ENCODE measurements at places on chromosomes 1 and 21.

- no peak for DNase-seq
These were observed 109.9 kb downstream of the KIAA0319L start for GRCh38 chr1:35447278-35447677.

DNA sequence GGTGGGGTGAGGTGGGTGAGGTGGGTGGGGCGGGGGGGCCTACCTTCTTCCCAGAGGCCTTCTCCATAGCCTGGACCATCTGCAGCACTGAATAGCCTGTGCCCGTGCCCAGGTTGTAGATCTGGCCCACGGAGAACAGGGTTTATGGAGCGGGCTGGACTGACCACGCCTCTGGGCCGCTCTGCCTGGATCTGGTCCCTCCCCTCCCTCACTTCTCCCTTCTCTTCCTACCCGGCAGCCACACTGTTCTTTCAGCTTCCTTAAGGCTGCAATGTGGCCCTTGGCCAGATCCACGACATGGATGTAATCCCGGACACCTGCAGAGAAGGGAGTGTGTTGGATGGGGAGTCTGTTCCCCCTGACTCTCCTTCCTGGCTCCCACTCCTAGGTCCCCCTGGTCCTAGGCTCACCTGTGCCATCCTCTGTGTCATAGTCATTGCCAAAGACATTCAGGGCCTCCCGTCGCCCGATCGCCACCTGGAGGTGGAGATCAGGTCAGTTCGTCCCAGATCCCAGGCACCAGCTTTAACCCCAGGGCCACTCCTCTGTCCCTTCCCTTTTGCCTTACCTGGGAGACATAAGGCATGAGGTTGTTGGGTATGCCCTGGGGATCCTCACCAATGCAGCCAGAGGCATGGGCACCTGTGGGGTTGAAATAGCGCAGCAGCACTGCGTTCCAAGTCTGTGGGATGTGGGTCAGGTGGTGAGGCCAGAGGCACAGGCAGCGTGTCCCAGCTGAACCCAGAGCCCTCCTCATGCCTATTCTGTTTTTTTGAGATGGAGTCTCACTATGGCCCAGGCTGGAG lies 3.9 kb downstream of the GALE start:
- no peak for DNase-seq

DNA sequence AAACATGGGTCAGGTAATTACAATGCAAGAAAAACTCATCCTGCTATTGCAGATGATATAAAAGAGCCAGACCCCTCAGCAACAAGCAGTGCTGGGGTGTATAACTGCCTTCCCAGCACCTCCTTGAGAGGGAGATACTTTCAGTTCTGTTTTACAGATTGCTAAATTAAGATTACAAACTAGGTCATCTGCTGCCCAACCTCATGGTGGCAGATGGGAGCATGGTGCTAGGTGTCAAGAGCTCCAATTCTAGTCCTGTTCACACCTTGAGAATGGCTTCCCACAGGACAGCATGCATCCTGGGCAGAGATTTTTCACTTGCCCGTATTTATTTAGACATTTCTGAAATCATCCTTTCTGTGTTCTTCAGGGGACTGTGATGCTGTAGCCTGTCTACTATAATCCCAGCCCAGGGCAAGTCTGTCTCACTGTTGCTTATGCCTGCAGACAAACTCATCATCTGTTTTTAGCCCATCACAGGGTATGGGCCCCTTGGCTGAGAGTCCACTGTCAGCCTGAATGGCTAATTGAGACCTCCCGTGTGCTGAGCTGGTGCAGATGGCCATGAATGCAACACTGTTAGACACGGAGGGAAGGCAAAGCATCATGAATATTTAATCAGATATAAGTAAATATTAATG lies 40.2 kb upstream of the PBX1 start:
- DNase-seq, result peak; percentile 2

DNA sequence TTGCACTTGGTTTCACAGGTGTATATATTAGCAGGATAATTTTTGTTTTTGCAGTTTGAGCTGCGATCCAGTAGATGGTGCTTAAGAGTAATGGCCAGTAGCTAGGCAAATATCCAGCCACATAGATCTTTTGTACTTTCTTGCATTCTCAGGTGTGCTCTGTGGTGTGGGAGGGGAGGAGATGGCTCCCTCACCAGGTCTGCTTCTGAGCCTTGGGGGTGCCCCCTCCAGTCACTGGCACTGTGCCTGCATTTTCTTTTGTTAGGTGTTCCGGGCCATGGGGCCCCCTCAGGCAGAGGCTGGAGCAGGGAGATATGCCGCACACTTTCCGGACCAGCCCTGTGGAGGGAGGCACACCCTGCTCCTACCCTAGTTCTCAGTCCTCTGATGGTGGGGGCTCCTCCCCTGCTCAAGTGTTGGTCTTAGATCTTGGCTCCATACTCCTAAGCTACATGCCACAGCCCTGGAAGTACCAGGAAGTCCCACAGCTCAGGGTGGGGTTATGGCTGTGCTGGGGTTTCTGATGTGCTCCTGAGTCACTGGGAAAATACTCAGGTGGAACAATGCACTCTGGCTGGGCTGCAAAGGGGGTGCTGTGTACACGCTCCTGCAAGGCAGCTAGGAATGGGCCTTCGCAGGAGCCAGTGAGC lies 197.6 kb upstream of the DMRTA2 start:
- no peak for DNase-seq

GRCh38 chr1:27473755-27474154 lies 16.2 kb downstream of the WASF2 start:
- DNase-seq, result no peak

DNA sequence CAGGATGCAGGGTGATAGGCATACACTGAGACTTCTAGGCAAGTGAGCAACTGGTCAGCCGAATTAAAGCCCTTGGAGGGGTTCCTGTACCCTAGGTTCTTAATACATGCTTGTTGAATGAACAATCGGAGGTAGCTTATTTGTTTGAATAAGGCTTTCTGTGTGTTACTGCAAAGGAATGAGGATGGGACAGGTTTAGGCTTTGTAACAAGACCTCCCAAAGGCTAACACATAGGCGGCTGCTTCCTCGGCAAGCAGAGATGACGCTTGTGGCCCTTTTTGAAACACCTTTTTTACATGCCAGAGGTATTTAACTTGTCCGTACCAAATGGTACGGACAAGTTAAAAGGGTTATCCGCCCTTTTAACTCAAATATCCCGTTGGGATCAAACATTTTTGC lies 511.6 kb downstream of the KIF26B start:
- DNase-seq, result no peak

GRCh38 chr21:37337831-37338230 lies 28.7 kb upstream of the DYRK1A start:
- DNase-seq, result no peak

DNA sequence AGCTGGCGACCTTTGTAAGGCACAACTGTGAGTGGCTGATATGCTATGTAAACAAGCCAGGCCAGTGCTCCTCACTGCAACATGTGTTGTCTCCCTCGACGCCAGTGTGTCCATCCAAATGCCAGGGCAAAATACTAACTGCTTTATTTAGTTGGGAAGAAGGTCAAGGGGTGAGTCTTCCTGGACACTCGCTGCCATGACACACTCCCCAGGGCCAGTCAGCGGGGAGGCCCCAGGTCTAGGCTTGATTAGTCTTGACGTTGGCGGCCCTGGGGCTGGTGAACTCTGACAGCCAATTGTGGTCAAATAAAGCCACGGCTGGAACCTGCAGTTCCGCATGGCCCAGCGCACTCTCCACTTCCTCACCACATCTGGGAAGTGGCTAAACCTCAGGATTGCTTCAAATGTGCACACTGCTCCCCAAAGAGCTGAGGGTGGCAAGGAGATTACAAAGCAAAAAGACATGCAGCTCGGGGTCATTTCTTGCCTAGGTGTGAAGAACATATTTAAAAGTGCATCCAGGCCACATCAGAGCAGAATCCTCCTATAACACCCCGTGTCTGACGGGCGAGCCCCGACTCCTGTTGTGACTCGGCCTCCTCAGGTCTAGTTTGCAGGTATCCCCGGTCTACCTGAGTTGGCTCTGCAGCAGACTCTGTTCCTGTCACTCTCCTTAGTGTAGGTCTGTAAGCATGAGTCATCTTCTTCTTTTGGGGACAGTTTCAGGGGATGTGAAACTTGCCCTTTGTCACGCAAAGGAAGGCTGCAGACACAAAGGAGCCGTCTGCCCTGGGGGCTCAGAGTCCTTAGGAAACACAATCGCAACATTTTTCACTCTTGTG lies 183.5 kb downstream of the RUNX1 start:
- DNase-seq, result no peak

DNA sequence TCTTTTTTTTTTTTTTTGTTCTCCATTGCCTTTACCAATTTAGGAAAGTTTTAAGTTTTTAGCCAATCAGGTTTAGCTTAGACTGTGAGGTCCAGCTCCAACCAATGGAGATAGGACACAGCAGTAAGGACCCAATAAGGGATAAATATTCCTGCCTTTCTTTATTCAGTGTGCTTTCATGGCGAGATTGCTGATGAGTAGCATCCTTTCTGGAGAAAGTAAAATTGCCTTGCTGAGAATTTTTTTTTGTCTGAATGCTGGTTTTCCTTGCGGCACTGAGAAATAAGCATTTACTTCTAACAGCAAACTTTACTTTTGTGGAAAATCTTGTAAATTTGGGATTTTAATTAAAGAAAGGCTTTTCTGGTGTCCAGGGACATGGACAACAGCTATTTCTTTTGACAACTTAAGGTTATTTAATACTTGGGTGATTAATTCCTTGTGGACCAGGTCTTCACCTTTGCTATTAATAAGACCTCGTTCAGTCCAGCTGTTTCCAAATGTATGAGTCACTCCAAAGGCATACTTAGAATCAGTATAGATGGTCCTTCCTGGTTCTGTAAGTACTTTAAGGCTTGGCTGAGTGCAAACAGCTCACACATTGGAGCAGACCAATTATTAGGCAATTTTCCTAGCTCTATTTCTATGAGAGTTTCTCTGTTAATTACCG lies 54.1 kb downstream of the SERINC2 start:
- no peak for DNase-seq

- DNase-seq, result no peak
These were observed 16.2 kb downstream of the WNT2B start for GRCh38 chr1:112524986-112525385.

DNA sequence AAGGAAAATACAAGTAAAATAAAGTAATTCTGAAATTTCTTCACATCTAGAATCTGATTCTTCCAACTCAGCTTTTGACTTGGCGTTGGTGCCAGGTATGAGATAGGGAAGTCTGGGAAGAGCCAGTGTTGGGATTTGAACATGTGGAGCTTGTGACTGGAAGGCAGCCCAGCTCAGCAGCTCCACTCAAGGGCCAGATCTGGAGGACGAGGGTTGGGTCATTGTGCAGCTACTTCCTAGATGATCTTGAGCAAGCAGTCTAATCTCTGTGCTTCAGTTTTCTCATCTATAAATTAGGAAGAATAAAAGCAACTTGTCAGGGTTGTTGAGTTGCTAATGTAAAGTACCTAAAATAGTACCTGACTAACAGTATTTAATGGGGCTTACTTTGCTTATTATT lies 5.0 kb downstream of the ADARB1 start:
- DNase-seq, result no peak

DNA sequence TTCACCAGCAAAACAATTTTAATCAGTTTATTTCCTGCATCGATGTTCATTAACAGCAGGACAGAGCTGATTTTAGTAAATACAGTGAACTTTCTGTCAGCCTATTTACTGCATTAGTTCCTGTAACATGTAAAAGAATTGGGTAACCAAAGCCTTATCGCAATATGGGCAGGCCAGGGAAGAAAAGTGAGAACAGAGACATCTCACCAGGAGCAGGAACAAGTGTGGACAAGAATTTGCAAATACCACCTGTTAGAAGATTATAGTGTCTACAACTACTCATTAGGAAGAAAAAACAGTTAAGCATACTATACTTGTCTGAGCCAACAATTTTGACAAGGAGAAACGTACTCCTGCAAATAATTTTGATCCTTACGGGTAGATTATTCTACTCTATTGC lies 1293.9 kb downstream of the PLA2G4A start:
- no peak for DNase-seq

GRCh38 chr21:33608559-33608958 lies 20.1 kb upstream of the DONSON start:
- no peak for DNase-seq

- DNase-seq, result no peak
These were observed 36.7 kb downstream of the CHD5 start for GRCh38 chr1:6143395-6143794.

DNA sequence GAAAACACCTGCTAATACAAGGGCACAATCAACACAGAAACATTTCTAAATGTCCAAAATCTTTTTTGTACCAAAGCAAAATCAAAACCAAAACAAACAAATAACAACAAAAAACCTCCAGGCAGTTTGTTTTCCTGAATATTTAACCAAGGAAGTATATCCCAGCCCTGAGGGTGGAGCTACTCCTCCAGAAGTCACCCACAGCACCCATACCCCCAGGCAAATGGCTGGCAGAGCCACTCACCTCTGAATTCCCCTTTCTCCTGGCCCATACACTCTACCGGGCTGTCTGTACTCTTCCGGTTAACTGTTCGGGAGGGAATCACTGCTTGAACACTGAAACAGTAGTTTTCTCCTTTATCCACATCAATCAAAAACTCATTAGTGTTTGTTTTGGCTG lies 9.5 kb downstream of the F3 start:
- no peak for DNase-seq

DNA sequence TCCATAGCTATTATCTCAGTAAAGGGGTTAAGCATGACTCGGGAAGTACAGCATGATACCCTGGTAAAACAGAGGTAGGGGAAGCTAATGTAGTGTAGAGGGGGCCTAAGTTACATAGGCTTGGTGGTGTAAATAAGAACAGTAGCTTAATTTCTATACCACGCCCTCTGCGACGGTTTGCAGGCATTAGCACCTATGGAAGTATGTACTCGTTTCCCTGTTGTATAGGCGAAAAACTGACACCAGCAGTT lies 470 bp upstream of the NAXE start:
- no peak for DNase-seq

DNA sequence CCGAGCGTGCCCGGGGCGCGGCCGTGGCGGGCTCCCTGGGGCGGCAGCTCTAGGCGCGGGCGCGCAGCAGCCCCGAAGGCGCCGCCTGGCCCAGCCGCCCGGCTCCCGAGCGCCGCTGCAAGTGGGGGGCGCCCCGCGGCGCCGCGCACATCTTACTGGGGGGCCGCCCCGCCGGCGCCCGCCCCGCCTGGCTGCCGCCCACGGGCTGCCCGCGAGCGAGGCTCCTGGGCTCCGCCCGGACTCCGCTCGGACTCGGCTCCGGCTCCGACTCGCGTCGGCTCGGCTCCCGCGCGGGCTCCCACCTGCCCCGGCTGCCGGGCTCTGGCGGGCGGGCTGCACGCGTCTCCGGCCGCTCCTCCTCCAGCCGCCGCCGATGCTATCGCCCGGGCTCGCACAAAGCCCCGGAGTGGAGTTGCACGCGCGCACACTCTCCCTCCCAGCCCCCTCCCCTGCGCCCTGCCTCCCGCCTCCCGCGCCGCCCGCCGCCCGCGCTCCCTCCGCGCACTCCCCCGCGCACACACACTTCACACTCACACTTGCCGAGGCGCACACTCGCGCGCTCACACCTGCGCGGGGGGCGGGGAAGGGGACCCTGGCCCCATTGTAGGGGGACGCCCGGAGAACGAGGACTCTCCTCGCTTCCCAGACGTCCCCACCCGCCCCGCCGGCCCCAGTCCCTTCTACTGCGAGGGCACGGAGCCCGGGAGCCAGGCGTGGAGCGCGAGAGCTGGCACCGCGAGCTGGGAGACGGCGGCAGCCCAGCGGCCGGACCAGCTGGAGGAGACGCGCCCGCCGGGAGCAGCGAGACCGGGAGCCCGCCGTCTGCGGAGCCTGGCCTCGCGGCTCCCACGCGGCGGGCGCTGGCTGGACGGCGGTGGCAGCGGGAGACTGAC lies at the start of gene GRIK3:
Gene GRIK3, minus strand, starts transcription at position 395 of the 893 bp plus-strand sequence. CDS start 407 bp downstream, outside the sequence.
- no peak for DNase-seq
